ENCODE measurements at places on chromosomes 4 and X.

DNA sequence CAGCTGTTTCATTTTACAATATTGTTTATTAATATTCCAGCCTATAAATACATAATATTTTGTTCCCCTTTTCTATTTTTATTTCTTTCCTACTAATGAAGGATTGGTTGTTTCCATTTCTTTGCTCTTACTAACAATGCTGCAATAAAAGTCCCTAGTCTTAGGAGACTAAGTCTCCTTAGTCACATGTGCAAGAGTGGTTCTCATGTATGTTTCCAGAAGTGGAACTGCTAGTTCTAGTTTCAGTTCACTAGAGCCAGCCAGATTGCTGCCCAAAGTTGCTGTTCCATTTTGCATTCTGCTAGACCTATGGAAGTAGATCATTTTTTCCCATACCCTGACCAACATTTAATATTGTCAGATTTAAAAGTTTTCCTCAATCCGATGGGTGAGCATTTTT lies 44.3 kb downstream of the CNGA1 start:
- DNase-seq = no peak

DNA sequence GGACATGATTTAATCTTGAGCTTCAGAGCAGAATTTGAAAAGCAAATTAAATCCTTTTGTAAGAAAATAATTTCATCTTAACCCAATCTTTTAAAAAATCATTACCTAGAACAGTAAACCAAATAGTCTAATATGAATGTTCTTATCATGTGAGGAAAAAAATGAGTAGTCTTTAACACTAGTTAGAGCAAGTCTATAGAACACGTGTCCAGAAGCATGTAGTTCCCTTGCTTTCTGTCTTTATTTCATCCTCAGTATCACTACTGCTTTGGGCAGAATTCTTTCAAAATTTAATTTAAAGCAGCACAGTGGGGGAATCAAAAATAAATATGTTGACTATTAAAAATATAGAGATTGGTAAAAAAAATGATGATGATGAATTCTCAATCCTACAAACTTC lies 2.1 kb downstream of the RBM47 start:
- no peak for DNase-seq

GRCh38 chr4:33080275-33080674 lies 2360.1 kb downstream of the PCDH7 start:
- DNase-seq = no peak

GRCh38 chr4:136985683-136986082 lies 546.6 kb downstream of the PCDH18 start:
- no peak for DNase-seq

GRCh38 chr4:89140168-89140759 lies 28.9 kb downstream of the TIGD2 start:
- DNase-seq = no peak

DNA sequence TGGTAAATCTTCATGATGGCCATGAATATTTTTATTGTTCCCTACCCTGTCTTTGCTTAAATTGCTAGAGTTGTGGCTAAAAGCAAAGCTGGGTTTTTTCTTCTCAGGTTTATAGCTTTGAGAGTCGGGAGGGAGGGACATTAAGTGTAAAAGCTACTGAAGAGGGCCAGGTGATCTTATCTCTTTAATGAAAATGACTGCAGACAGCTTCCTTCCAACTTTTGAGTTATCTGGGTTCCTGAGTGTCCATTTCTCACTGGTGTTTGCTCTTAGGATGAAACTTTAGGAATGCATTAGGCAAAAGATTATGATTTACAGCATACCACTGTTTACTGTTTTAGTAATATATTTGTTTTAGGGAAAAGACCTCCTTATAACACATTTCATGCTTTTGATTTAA lies 187.7 kb downstream of the SHROOM3 start:
- DNase-seq = no peak

GRCh38 chrX:43510209-43510608 lies 145.9 kb upstream of the MAOA start:
- no peak for DNase-seq
